ENCODE measurements at places on chromosomes 13 and 19. TPM values are rescaled to one million over a fixed set of nuclear protein-coding genes. Genes with fewer than 3 reads are reported as not detected.

GRCh38 chr19:48378194-48378570 lies 13.2 kb downstream of the KDELR1 start:
- no peak for DNase-seq

DNA sequence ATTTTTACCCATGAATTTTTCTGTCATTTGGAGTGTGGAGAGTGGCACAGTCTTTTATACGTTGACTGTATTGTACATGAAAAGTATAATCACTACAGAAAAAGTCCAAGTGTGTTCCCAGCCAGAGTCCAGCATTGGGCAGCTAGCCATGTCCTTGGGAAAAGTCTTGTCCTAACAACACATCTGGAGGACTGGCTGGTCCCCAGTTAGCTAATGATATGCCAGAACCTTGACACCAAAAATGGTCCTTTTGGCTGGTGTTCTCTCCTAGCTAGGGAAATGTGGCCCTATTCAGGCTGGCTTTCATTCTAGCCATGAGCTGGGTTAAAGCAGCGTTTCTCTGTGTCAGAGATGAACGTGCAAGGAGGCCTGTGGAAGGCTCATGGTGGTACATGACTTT lies 98.9 kb downstream of the ESD start:
- no peak for DNase-seq

GRCh38 chr19:36136964-36137686 lies 2.7 kb upstream of the CAPNS1 start:
- no peak for DNase-seq

- no peak for DNase-seq
These were observed 412.8 kb downstream of the SLITRK6 start for GRCh38 chr13:85386424-85386823.

- no peak for DNase-seq
These were observed 100.7 kb downstream of the SERP2 start for GRCh38 chr13:44474122-44474910.

GRCh38 chr13:51584731-51585672 lies 740 bp downstream of the WDFY2 start:
- DNase-seq: no peak

- peak; percentile 94 for DNase-seq
These were observed at the start of gene CHMP2A for GRCh38 chr19:58554494-58555368. Gene CHMP2A, minus strand, starts transcription at chr19:58555105. Its CDS starts 893 bp downstream, at chr19:58554212.

GRCh38 chr19:9178901-9179300 lies at the start of gene OR7D2:
Gene OR7D2, plus strand, starts transcription at chr19:9178979. Its CDS starts 6,803 bp downstream, at chr19:9185782.
- DNase-seq: no peak

DNA sequence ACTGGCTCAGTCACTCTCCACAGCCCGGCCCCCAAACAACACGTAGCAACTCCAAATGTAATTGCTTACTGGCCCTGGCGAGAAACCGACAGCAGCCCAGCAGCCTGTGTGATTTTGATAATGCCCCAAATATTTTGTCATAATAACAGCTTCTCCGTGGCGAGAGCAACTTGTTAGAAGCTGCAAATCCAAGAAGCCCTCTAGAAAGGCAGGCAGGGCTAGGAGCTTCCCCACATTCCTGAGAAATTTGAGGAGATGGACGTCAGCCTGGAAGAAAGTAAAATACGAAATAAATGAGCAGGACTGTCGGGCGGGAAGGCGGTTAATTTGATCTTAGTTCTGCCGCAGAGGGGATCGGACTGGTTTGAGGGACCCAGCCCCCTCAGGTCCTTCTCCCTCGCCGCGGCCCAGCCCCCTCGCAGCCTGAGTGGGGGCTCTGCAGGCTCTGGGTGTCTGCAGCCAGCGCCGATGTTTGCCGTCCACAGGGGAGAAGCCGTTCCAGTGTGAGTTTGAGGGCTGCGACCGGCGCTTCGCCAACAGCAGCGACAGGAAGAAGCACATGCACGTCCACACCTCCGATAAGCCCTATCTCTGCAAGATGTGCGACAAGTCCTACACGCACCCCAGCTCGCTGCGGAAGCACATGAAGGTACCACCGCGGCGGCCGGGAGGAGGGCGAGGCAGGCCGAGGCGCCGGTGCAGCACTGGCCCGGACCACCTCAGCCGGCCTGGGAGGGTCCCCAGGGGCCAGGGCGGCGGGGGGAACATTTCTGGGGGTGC lies 3.1 kb downstream of the ZIC2 start:
- no peak for DNase-seq

GRCh38 chr19:30817965-30818567 lies 445.9 kb downstream of the ZNF536 start:
- DNase-seq: no peak

- peak; percentile 97 for DNase-seq
These were observed at the start of gene MZF1 for GRCh38 chr19:58572818-58573657. Gene MZF1, minus strand, starts transcription at chr19:58573335. Its CDS starts 1,946 bp downstream, at chr19:58571389.

GRCh38 chr13:49667773-49668172 lies 23.5 kb downstream of the EBPL start:
- no peak for DNase-seq

DNA sequence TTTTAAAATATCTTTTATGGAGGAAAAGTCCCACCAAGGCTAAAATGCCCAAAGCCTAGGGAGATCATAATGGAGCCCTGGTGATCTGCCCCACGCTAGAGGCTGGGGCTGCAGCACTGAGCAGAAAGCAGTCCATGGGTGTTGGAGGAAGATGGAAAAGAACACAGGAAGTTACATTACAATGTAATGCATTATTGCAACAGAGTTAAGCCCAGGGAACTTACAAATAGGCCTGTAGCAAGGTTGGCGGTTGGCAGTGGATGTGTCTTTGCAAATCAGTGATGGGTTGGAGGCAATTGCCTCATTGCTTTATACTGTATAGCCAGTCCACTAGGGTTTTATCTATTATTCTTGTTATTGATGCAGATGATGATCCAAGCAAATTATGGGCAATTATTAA lies 399.9 kb downstream of the NDFIP2 start:
- DNase-seq: no peak

DNA sequence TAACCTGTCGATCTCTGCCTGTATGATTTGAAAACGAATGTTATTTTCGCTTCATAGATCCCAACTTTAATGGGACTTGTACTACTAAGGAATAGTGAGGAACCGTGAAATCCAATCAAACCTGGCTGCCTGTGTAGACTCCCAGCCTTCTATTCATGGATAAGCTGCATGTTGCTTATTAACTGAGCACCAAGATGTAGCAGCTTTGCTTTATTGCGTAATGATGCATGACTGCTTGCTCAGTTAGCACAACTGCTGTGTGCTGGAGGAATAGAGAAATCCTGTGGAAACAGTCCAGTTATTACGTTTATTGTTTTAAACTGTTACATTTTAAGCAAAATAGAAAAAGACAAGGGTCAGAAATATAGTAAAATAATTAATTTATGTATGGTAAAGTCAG lies 108.2 kb downstream of the SHISA2 start:
- no peak for DNase-seq

DNA sequence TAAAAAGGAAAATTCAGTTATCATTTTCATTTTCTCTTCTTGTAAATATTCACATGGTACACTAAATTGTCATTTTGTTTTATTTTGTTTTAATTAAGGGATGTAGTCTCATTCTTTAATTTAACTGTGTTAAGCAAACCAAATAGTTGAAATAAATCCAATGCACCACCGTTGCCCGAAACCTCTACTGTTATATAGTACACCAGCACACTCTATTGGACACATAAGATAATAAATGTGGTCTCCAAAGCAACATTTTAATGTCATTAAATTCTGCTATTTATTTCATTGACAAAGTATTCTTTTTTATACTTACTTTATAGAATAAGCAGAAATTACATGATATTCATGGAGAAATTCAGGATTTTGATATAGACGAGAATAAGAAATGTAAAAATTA lies 156.4 kb upstream of the FREM2 start:
- DNase-seq: no peak

GRCh38 chr19:16661480-16662034 lies 618 bp downstream of the TMEM38A start:
- peak; percentile 2 for DNase-seq

GRCh38 chr19:33435706-33436359 lies 62.3 kb downstream of the CEBPG start:
- no peak for DNase-seq

- no peak for DNase-seq
These were observed 15.1 kb downstream of the ZNF175 start for GRCh38 chr19:51586103-51586728.

- DNase-seq: no peak
These were observed 10.4 kb downstream of the ZNF91 start for GRCh38 chr19:23384858-23385257.

- DNase-seq: no peak
These were observed 346.6 kb downstream of the TBC1D4 start for GRCh38 chr13:75135325-75135825.

GRCh38 chr19:58350001-58350861 lies 3.1 kb downstream of the A1BG start:
- no peak for DNase-seq

GRCh38 chr19:48994035-48994386 lies 324 bp downstream of the RUVBL2 start:
- no peak for DNase-seq

GRCh38 chr13:71359641-71360040 lies 507.4 kb downstream of the DACH1 start:
- DNase-seq: no peak

CRB3 gene
- polyA plus RNA-seq: 31.6 TPM

EIF3K gene
- polyA plus RNA-seq: 331 TPM

ZNF45 gene
- polyA plus RNA-seq: 31.1 TPM

IGFL2 gene
- polyA plus RNA-seq: 0.05 TPM

CYP4F11 gene
- polyA plus RNA-seq: not detected

NCLN gene
- polyA plus RNA-seq: 32.0 TPM

COL5A3 gene
- polyA plus RNA-seq: 0.73 TPM

ZNF790 gene
- polyA plus RNA-seq: 10.8 TPM

Data from right renal pelvis (tissue), 4 donors.